CD4-positive, alpha-beta T cell (primary cell): ENCODE measurements at places on chromosomes 7 and 10. TPM values are rescaled to one million over a fixed set of nuclear protein-coding genes. Genes with fewer than 3 reads are reported as not detected.
A peak's percentile ranks its signal among the peaks of the same experiment; 100 is the strongest.

DNA sequence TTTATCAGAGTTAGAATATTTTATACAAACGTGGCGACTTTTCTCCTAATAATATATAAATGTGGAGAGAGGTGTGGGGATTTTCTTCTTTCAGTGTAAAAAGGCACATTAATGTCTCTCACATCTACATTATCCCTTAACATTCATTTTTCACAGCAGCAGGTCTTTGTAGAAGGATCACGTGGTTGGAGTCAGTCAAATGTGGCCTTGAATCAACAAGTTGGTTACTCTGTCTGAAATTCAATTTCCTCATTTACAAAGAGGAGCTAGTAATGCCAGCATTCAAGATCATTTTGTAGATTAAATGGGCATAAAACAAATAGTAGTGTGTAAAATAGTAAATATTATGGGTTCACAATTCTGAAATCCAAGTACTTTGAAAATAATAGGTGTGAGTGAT, 183.1 kb upstream of the SEMA3E start:
- DNase-seq = no peak

GRCh38 chr7:33640741-33641140, 264.6 kb upstream of the BMPER start:
- DNase-seq = no peak

DNA sequence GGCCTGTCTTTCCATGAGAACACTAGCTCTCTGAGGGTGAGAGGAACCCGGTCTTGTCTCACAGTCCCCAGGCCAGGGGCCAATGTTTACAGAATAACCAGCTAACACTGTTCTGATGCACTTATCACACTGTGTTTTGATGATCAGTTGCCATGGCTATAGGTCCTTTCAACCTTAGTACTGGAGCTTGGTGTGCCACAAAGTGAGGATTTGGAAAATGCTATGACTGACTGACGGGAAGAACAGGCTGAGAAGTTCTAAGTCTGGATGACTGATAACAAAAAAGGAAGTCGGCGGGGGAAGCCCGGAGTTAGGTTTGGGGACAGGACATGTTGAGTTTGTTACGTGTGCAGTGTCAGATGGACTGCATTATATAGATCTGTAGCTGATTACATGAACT, 141.8 kb downstream of the CTTNBP2 start:
- no peak for DNase-seq

DNA sequence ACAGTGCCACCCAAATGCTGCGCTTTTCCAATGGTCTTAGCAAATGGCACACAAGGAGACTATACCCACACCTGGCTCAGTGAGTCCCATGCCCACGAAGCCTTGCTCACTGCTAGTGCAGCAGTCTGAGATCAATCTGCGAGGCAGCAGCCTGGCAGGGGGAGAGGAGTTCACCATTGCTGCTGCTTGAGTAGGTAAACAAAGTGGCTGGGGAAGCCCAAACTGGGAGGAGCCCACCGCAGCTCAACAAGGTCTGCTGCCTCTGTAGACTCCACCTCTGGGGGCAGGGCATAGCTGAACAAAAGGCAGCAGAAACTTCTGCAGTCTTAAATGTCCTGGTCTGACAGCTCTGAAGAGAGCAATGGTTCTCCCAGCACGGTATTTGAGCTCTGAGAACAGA, 891.2 kb downstream of the PCDH15 start:
- no peak for DNase-seq

GRCh38 chr10:113746217-113746957, 5.1 kb upstream of the PLEKHS1 start:
- DNase-seq = no peak

KEL gene
- 0.19 TPM for total RNA-seq

STEAP1 gene
- not detected for total RNA-seq

GRCh38 chr10:102741726-102742237, 2.0 kb upstream of the WBP1L start:
- no peak for DNase-seq

- no peak for DNase-seq
These were observed 226.1 kb downstream of the PTEN start for GRCh38 chr10:88089498-88089897.

GRCh38 chr10:59303018-59303417, 59.3 kb downstream of the FAM13C start:
- no peak for DNase-seq

THSD7A gene
- not detected for total RNA-seq

DNA sequence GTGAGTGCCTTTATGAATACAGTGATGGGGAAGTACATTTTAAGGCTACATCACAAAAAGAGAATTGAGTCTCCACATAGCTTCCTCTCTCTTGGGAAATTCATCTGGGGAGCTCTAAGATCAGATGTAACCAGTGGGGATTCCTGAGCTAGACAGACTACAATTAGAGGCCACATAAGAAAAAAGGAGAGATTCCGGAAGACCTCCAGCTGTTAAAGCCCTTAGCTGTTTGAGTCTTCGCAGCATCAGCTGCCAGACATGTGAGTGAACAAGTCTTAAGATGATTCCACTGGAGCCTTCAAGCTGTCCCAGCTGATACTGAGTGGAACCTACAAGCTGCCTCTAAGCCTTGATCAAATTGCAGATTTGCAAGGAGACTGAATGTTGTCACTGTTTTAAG, 448.5 kb downstream of the NXPH1 start:
- DNase-seq = no peak

CALHM1 gene
- not detected for total RNA-seq

DNA sequence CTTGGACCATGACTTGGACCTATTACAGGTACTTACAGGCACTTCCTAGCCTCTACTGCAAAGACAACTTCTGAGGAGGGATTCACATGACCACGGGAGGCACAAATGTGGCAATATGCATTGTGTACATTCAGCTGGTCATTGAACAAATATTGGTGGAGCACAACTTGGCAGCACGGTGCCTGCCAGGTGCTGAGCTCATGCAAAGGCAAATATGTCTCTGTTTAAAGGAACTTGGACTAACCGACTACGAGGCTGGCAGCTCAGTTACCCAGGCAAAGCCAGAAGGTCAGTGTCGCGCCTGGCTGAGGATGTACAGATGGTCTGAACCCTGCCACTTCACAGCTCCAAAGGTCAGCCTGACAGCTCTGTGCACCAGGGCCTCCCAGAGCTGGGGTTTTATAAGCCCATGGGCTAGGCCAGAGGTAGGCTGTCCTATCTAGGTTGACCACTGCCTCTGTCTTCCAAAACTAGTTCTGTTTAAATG, 6.1 kb downstream of the DENND11 start:
- no peak for DNase-seq

- no peak for DNase-seq
These were observed 28.8 kb upstream of the NMT2 start for GRCh38 chr10:15197276-15197675.

DNA sequence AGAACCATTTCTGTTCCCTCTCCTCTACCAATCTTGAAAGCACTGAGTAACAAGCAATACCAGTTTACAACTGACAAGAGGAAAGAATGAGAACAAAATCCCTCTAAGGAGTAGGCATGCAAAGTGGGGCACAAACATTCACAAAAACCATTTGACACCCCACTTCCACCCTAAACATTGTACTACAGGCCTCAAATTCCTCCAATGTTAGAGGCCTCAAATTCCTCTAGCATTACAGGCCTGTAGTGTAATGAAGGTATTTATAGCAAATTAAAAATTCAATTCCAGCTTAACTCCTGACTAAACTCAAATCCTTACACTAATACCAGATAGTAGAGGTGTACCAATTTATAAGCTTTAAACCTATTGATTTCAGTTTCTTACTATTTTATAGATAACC, 85.4 kb downstream of the SIRT1 start:
- no peak for DNase-seq

SNX10 gene
- 5.8 TPM for total RNA-seq

DNA sequence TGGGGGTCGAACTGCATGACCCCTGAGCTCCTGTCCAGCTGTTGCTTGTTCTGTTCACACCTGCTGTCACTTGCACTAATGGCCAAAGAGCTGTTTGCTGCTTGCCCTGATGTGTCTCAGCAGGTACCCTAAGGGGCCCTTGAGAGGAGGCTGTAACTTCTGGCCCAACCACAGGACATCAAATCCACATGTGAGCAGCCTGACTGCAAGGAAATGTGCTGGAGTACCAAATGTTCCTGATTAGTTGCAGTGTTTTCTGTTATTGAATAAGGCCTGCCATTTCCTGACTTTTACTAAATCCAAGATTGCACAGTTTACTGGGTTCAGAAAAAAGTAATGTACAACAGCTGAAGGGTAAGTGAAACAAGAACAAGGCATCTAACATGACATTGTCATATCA, 91.7 kb upstream of the IL6 start:
- DNase-seq = no peak

ACTR3C gene
- 1.9 TPM for total RNA-seq

- no peak for DNase-seq
These were observed 127.2 kb downstream of the CELF2 start for GRCh38 chr10:11144626-11145494.

- no peak for DNase-seq
These were observed 39.7 kb upstream of the DIP2C start for GRCh38 chr10:729213-729612.

DNA sequence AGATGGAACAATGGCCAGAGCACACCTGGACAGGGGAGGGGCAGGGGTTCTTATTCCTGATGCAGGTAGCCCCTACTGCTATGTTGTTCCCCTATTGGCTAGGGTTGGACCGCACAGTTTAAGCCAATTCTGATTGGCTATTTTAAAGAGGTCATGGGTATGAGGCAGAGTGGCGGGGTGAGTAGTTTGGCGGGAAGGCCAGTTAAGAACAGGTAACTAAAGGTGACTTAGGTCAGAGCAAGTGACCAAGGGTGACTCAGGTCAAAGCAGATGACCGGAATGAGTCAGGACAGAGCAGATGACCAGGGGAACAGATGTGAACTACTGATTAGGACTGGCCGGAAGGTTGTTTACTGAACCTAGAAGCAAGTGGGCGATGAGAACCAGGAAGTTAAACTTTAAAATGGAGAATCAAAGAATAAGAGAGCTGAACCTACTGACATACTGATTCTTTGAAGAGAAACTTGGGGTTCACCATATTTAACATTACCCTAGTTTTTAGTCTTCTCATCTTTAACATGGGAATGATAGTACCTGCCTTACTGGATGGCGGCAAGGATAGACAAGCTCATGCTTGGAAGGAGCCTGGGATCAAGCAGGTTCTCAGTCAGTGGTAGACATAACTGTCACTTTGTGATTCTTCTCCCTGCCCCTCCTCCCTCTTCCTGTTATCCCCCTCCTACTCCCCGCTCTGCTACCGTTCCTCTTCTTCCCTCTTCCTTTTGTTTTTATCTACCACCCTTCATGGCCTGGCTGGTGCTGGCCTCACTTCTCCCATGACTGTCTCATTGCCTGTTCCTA, 55.0 kb downstream of the CCNY start:
- no peak for DNase-seq

DNA sequence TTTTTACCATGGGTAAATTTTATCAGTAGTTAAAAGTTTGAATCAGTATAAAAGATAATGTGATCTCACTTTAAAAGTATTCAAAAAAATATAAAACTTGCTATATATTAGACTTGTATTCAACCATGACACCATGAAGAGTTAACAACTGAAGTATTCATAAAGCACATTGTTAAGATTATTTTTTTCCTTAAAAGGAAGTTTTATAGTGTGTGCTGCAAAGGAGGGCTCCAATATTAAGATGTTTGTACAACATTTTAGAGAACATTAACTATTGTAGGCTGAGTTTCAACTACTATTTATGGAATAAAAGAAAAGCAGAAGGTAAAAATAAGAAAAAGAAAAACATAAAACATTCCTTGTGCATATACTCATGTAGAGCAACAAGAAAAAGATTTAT, 24.5 kb upstream of the CUBN start:
- no peak for DNase-seq

GRCh38 chr7:5797716-5798115, 16.3 kb upstream of the RNF216 start:
- DNase-seq = no peak

SFTPA1 gene
- total RNA-seq = not detected

SUFU gene
- total RNA-seq = 6.7 TPM

DNA sequence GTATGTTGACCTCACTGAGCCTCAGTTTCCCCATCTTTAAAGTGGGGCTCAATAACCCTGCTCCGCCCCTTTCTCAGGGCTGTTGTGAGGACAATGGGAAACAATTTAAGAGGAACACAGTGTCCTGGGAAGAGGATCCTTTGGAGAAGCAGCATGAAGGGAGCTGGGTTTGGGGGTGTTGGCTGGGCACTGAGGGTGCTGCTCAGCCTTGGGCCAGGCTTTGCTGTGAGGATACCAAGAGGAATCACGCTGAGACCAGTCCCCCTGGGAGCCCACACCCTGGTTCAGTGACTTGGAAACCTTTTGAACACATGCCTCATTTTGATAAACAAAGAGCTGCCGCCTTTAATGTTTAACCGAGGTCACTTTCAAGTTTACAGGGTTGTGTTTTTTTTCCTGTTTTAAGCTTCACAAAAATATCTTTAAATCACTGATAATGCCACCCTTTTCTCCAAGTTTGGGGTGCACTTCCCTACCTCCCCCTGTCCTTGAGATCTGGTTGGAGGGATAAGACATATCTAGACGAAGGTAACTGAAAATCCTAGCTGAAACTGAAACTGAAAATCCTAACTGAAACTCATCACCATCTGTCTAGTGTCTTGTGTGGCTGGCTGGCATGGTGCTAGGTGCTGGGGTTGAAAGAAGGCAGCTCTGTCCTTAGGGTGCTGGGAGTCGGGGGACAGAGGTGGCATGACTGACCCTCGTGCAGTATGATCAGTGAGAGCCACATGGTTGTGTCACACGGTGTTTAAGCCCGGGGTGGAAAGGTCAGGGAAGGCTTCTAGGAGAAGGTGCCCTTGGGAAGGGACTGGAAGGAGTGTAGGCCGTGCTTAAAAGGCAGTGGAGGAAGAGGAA, 27.7 kb downstream of the ZNF775 start:
- peak; percentile 24 for DNase-seq

- no peak for DNase-seq
These were observed 20.6 kb upstream of the SMO start for GRCh38 chr7:129167817-129168216.

DNA sequence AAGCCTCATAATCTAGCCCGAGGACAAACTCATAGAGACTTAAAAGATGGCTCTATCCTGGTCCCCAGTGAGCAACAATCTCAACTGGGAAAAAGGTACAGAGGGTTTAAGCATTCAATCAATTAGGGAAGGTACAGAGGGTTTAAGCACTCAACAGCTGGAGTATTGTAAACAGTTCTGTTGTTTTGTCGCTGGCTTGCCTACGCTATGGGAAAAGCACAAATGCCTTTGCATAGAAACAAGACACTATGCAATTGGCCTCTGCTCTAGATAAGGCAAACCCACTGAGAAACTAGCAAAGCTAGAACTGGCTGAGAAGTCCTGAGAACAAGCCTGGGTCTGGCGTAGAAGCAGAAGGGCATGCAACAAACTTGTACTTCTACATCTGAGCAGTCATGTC, 69.3 kb downstream of the GFRA1 start:
- DNase-seq = no peak

ASB10 gene
- total RNA-seq = not detected
